SHP77 treated with DMSO at 0.1 percent for 48 hours (cell line): ENCODE measurements at places on chromosomes 2 and 18.

DNA sequence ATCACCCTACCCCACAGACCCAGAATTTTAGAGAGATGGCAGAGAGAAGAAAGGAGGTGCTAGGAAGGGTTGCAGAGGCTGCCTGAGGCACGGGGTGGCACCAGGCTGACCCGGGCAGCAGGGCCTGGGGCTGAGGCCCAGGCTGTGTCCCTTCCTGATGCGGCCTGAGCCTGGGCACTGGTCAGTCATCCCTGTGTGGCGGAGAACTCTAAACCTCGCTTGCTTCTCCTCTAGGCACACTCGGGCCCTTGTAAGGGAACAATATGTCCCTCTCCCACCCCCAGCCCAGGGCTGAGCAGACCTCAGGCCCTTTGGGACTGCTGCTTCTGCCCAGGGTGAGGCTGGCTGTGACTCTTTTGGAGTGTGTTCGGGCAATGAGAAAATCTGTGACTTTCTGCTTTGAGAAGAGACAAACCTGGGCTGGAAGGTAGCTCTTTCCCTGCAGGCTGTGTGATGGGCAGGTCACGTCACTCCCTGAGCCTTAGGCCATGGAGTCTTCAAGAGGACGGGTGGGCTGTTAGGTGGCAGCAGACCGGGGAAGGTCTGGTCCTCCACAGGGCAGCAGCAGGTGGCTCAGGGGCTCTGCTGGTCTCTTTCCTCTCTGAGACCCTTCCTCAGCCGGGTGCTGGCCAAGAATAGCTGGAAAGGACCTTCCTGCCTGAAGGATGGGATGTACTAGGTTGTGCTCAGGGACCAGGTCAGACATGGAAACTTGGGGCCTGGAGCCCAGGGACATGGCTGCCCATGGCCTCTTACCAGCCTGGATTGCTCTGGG, 96.8 kb downstream of the GLI2 start:
- DNase-seq: no peak

GRCh38 chr2:188314314-188315054, 22.8 kb downstream of the GULP1 start:
- DNase-seq: no peak

- no peak for DNase-seq
These were observed 144.1 kb downstream of the ZFP36L2 start for GRCh38 chr2:43082111-43082894.

DNA sequence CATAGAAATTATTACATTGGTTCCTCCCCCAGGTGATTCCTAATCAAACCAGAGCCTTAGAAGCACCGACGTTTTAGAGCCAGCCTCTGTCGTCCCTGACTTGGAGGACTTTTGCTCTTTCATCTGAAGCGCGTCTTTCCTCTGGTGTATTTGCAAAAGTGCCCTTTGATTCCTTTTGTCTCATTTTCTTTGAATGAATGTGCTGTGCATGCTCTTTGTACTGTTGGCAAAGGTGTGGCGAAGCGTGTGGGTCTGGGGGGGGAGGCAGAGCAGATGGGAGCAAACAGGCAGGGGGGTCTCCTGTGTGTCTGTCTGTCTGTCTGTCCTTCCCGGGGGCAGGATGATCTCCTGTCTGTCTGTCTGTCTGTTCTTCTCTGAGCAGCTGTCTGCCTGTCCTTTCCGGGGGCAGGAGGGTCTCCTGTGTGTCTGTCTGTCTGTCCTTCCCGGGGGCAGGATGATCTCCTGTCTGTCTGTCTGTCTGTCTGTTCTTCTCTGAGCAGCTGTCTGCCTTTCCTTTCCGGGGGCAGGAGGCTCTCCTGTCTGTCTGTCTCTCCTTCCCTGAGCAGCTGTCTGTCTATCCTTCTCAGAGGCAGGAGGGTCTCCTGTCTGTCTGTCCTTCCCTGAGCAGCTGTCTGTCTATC, 205.5 kb upstream of the MYT1L start:
- DNase-seq: no peak

- DNase-seq: no peak
These were observed 405.0 kb downstream of the XIRP2 start for GRCh38 chr2:167293172-167293781.

GRCh38 chr2:28680657-28681056, 71.0 kb upstream of the PPP1CB start:
- no peak for DNase-seq

GRCh38 chr2:144479659-144480058, 40.3 kb downstream of the ZEB2 start:
- no peak for DNase-seq
